Stimulated activated CD4-positive, alpha-beta T cell treated with anti-CD3 and anti-CD28 coated beads, Interleukin-1b, Interleukin-23, amount 100 ng/mL, for 24 hours (primary cell): ENCODE measurements at places on chromosomes 4 and X.

- no peak for DNase-seq
Observed at GRCh38 chr4:102641793-102642192, 119.0 kb downstream of the MANBA start.

GRCh38 chr4:99947608-99948007 is 1.2 kb upstream of the DNAJB14 start:
- no peak for DNase-seq

GRCh38 chr4:150525321-150525868 is 56.6 kb upstream of the MAB21L2 start:
- no peak for DNase-seq

DNA sequence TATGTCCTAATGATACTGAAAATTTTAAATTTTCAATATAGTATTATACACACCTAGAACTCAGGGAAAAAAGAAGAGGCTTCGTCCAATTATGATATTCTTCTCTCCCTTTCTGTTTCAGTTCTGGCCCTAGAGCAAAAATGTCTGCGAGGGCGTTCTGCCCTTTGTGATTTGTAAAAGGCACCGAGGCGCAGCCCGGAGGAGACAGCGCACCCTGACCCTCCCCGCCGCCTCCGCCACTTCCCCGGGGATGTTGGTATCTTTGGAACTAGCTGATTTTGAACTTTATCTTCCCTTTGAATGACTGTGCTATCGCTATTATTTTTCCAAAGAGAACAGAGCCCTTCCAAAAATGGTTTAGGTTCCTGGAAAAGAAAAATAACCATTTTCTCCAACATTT is 173.2 kb upstream of the FAM9B start:
- DNase-seq = no peak

GRCh38 chr4:73725985-73726384 is 14.4 kb upstream of the CXCL8 start:
- no peak for DNase-seq

DNA sequence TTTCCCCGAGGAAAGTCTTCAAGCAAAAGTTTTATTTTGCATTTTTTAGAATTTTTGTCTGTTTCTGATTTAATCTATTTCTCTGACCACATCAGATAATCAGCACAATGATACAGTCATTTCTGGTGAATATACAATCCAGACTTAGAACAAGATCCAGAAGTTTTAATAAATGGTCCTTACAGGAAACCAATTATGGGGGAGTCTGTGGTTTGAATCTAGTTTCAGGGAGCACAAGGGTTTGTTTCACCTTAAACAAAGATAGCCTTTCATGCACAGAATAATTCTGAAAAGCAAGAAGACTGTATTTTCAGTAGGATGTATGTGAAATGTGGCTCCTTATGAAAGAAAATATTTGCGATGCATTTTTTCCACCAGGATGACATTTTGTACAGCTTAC is 158.5 kb upstream of the ARSJ start:
- no peak for DNase-seq

DNA sequence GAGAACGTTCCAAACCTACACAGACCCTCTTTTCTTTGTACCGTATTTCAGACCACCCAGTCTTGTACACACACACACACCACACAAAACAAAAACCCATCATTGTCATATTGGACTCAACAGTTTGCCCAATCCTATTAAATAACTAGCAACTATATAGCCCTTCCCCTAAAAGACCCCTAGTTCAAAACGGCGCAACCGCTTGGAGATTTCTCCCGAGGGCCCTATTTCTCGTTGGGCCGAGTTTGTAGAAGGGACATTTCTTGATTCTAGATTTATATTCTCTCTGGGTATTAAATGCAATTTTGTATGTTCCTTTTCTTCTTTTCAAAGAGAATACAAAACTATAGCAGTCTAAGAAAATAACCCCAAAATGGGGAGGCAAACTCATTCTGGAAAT is 547 bp upstream of the PDGFRA start:
- no peak for DNase-seq
